ENCODE measurements at places on chromosomes 1 and 21. TPM values are rescaled to one million over a fixed set of nuclear protein-coding genes. Genes with fewer than 3 reads are reported as not detected.
A peak's percentile ranks its signal among the peaks of the same experiment; 100 is the strongest.

- no peak for DNase-seq
Observed at GRCh38 chr1:69744381-69744780, 176.7 kb downstream of the LRRC7 start.

DNA sequence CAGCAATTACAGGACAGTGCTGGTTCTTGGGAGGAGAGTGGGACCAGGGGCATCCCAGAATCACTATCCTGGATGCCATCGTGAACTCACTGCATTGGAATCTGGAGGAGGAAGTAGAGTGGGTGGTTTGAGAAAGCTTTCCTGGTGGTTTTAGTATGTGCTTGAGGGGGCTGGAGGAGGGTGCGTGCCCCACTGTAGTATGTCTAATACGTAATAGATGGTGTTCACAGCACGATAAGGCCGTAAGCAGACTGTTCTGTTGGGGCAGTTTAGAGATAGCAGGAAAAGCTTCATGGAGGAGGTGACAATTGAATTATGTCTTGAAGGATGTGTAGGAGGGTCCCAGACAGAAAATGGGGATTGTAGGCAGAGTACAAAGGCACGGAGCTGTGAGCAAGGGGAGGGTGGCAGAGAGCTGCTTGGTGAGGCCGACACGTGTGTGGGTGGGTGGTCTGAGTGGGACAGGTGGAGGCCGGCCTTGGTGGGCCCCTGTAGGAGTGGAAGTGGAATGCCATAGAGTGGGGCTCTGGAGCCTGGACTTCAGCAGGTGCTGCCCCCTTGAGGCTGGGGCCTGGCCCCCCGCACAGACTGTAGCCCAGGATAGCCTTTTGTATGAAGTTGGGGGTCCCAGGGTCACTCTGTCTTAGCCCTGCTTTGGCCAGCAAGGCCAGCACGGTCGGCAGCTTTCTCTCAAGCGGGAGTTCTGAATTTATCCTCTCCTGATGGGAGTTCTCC is 37.0 kb downstream of the IL6R start:
- DNase-seq, result peak; percentile 59

DNA sequence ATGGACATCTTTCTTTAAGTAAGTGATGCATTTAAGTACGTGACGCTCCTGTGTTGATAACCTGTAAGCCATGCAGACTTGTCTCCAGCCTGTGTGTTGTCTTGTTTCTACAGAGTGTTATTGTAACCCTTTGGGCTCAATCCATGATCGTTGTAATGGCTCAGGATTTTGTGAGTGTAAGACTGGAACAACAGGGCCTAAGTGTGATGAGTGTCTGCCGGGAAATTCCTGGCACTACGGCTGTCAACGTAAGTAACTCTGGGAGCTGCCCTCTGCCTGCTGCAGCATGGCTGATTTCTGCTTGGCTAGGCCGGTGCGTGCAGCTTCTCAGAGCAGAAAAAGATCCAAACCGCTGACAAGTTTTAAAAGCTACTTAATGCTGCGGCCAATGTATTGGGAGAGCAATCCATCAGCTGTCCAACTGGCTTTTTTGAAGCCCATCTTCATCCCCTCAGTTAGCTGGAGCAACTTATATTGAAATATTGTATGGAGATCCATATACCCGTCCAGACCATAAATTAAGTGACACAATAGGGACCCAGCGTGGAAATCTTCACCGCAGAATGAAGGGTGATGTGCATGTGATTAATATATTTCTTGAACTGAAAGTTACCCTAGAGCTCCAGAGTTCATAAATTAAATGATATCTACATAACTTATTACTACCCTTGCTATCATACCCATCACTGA is 295.9 kb downstream of the NTNG1 start:
- no peak for DNase-seq

DNA sequence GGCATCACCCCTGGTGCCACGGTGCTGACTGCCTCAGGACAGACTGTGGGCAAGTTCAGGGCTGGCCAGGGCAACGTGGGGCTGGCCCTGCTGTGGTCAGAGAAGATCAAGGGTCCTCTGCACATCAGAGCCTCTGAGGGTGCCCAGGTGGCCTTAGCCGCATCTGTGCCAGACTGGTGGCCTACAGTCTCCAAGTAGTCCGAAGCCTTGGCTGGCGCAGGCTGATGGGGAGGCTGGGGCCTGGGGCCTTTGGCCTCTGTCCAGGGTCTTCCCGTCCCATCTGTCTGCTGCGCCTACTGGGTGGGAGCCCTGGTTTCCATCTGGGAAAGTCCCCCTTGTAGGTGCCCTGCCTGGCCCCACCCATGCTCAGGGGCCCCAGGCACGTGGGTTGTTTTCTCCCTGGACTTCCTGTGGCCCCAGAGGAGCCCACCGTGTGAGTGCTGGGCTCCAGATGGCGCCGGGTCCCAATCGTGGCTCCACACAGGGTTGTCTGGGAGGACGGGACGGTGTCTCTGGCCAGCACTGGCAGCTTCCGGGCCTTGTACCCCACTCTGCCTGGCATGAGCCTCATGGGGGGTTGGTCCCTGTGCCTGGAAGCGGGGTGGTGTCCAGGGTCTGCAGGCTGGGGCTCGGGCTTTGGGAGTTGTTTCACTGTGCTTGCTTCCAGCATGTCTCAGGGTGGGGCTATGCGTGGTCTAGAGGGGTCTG is 9.9 kb downstream of the IBA57 start:
- DNase-seq, result no peak

GRCh38 chr1:20149601-20150325 is 10.6 kb downstream of the PLA2G2F start:
- DNase-seq, result no peak

GRCh38 chr1:214332946-214333798 is 52.2 kb downstream of the SMYD2 start:
- peak; percentile 65 for DNase-seq

- DNase-seq, result peak; percentile 27
Observed at GRCh38 chr1:202643397-202644218, 66.6 kb downstream of the SYT2 start.

G0S2 gene
- total RNA-seq, result 0.89 TPM

DNA sequence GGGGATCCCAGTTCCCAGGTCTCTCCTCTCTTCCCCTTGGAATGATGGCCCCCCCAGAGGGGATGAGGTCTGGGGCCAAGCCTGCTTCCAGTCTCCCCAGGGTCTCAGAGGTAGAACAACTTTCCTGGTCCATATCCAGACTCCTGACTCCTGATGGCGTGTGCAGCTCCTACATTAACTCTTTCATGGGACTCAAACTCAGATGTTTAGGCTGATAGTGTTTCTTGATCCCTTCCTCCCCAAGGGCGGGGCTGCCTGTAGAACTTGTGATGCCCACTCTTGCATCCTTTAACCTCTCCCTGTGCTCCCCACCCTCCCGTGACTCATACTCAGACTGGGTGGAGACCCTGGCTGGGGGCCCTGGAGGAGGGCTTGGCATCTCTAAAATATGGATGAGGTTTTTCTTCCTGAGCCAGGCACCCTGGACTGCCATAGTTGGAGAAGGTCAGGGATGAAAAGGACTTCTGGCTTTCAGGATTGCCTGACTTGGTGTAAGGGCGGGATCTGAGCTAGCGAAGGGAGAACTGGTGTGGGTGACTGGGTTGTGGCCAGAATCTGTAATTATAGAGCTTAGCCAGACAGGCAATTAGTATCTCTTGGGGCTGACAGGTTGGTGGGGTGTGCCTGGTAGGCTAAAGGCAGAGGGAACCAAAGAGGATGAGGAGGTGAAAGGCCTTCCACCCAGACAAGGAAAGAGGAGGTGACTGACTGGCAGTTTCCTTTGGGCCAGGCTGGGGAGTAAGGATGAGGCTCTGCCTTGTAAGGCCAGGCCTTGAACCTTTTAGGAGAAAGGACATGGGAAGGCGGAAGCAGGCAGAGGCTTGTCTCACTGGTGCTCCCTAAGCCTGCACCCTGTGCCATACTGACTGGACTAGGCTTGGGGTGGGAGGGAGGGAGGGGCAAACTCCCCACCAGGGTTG is 1.5 kb downstream of the ATP8B2 start:
- peak; percentile 94 for DNase-seq

GRCh38 chr1:39195166-39196111 is 9.1 kb upstream of the MACF1 start:
- peak; percentile 61 for DNase-seq

TRABD2B gene
- total RNA-seq, result not detected

- DNase-seq, result no peak
Observed at GRCh38 chr1:50915621-50916020, 44.4 kb downstream of the FAF1 start.

DNA sequence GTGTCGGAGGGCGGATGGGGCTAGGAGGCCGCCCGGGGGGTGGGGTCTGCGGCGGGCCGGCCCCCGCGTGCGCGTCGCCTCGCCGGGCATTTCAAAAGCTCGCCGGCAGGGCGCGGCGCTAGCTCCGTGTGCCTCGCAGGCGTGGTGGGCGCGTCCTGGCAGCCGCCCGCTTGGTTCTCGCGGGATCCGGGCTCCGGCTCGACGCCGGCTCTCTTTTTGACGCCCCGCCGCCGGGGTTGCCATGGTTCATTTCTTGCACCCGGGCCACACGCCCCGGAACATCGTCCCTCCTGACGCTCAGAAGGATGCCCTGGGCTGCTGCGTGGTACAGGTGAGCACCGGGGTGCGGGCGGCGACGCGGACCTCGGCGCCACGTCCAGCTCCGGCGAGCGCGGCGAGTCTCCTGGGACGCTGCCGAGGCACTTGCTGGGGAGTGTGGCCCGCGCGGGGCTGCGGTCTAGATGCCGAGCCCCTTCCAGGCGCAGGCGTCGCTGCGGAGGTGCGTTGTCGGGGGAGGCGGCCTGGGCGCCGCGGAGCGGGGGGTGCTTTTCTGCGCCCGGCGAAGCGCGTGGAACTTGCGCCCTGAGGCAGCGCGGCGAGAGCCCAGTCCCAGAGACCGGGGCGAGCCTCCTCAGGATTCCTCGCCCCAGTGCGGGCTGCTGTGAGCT is at the start of gene ZYG11A:
Gene ZYG11A, plus strand, starts transcription at position 118 of the 668 bp plus-strand sequence. Its CDS starts 124 bp downstream, at position 242.
- DNase-seq, result peak; percentile 87

SPRR2G gene
- total RNA-seq, result not detected

DNA sequence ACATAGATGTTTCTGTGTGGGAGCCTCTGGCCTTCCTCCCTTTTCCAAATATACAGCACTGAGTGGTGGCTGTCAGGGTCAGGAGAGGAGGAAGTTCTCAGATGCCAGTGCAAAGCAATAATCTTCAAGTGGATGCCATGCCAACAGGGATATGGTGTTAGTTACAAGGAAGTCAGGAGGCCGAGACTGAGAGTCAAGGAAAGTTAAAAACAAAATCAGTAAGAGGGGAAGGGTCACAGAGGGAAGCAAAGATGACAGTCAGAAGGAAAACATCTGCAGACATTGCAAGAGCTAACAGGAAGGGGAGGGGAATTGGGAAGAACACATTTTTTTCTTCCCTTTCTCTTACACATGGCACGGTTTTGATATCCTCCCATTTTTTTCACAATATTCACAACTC is 691.4 kb downstream of the ADGRL2 start:
- DNase-seq, result no peak
